ENCODE measurements at places on chromosomes 5 and 9.

GRCh38 chr5:120684749-120685415, 220.8 kb downstream of the PRR16 start:
- DNase-seq = no peak

GRCh38 chr9:94837404-94837803, 110.9 kb downstream of the AOPEP start:
- DNase-seq = no peak

DNA sequence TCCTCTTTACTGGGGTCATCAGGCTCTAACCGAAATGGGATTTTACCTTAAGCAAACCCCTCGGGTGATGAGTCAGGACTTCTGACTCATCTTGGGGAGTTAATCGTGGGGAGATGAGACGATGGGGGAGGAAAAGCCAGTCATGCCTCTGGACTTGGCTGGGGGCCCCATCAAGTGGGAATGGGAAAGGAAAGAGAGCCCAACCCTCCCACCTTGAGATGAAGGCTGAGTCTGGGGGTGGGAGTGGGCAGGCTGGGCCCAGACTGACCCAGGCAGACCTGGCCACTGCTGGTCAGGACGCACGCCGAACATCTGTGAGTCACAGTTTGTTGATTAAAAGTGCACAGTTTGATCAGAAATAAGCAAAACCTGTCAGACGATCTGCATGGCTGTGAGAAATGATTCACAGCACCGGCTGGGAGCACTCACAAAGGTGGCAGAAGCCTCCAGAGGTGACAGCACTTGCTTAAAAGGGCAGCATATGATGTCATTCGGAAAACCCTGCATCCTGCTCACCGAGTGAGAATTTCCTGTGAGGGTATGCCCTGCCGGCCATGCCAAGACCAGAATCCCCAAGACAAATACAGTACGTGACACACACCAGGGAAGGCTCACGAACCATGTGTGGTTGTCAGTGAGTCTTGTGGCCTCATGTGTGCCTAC, 50.0 kb upstream of the SLC25A51 start:
- DNase-seq = no peak

DNA sequence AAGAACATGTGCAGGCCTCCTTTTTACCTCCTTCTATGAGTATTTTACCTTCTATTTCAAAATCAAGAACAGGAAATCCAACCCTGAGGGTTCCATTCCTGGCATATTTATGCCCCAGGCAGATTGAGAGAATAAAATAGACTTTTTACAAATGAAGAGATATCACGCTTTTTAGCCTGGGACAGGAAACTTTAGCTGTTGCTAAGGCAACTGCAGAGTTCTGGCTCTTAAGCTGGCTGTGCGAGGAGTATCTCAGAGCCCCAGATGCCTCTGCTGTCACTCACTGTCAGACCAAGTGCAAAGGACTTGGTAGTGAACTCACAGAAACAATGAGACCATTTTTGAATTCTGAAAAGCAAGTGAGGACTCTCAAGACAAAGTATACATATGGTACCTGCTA, 69.5 kb upstream of the HSPB3 start:
- no peak for DNase-seq

GRCh38 chr5:10315824-10316509, 8.3 kb upstream of the CMBL start:
- no peak for DNase-seq

All from stimulated activated CD4-positive, alpha-beta T cell treated with anti-CD3 and anti-CD28 coated beads, TNF-alpha, amount 100 ng/mL, for 1 hour (primary cell).